H1 (cell line): ENCODE measurements at places on chromosomes 6 and 20. TPM values are rescaled to one million over a fixed set of nuclear protein-coding genes. Genes with fewer than 3 reads are reported as not detected.
A peak's percentile ranks its signal among the peaks of the same experiment; 100 is the strongest.

Gene DACT2
- total RNA-seq, result 3.1 and 3.9 TPM in 2 replicates

Gene DZANK1
- total RNA-seq, result 9.7 and 9.9 TPM in 2 replicates

DNA sequence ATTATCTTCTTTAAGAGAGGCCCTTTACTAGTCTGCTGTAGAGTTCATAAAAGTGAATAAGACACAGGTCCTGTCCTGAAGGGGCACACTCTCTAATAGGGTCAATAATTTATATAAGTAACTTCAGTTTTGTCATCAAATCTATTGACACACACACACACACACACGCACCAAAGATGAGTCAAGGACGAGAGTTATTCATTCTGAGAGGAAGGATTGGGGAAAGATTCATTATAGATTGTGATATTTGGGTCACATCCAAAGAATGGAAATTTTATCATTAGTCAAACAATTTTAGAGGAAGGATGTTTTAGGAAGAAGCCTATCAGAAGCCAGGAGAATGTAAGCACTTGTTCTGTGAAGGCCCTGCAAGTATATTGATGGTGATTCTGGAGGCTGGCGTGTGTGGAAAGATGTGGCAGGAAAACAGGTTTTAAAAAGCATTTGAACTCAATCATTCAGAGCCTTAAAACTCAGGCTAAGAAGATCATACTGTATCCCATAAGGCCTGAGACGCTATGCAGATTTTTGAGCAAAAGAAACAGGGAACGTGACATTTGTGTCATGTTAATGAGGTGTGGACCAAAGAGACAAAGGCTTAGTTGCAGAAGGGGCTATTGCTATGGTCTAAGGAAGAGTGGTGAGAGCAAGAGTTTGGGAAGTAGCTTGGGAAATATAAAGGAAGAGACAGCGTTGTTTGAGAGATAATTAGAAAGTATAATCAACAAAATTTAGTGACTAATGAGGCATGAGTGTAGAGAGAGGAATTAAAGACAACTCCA lies 161.4 kb upstream of the PREP start:
- H3K4me1 ChIP-seq, result peaks cover 2% of the 10 kb centered on the region; the same call in 1 of the 2 replicates
- H3K36me3 ChIP-seq, result no peaks in the 10 kb centered on the region
- H3K4me3 ChIP-seq, result no peak overlapping the region
- H3K27ac ChIP-seq, result no peak overlapping the region

DNA sequence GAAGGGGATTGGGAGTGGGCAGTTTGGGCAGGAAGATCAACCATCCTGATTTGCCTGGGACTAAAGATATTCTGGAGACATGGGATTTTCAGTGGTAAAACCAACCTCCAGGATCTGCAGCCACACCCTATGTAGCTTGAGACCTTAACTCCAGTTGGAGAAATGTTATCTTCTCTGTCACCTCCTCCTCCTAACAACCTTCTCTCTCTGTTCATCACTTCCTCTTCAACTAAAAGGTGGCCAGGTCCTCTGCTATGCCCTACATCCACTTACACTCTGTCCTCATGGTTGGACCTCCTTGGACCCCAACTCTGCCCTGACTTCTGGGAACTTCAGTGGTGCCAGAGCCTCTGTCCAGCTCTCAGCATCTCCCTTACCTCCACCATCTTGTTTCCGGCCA lies 42.0 kb upstream of the SLC9A8 start:
- no peaks in the 10 kb centered on the region for H3K27me3 ChIP-seq
- no peak overlapping the region for H3K27ac ChIP-seq
- peaks cover 18% of the 10 kb centered on the region for H3K4me1 ChIP-seq

Gene RAET1E
- not detected in 2 replicates for total RNA-seq

DNA sequence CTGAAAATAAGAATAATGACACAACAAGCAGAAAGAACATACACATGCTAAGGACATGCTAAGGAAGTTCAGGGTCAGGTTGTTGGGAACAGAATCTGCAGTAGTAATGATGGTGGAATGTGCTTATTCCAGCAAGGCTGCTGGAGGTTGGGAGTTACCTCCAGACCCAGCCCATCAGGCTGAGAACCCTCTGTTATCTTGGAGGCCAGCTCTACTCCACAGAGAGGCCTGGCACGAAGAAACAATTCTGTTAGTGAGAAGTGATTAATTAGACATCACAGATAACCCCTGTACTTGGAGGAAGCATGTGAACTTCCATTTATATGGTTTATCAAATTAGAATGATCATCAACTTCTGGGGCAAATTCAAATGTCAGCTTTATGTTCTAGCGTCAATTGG lies 22.1 kb upstream of the ARHGAP18 start:
- no peak overlapping the region for H3K27ac ChIP-seq
- H3K36me3 ChIP-seq, result no peaks in the 10 kb centered on the region
- no peaks in the 10 kb centered on the region for H3K4me1 ChIP-seq
- no peaks in the 10 kb centered on the region for H3K27me3 ChIP-seq
- no peak for DNase-seq

GRCh38 chr6:47234266-47234933 lies 75.3 kb downstream of the TNFRSF21 start:
- DNase-seq, result no peak
- H3K27me3 ChIP-seq, result no peaks in the 10 kb centered on the region
- H3K4me3 ChIP-seq, result no peak overlapping the region
- no peak overlapping the region for H3K27ac ChIP-seq

- no peak overlapping the region for H3K27ac ChIP-seq
- H3K4me1 ChIP-seq, result peaks cover 6% of the 10 kb centered on the region; the same call in 1 of the 2 replicates
- H3K36me3 ChIP-seq, result no peaks in the 10 kb centered on the region
- no peaks in the 10 kb centered on the region for H3K27me3 ChIP-seq
Observed at GRCh38 chr6:34559651-34560365, 3.7 kb upstream of the SPDEF start.

Gene EEF1A2
- total RNA-seq, result 25.8 and 27.9 TPM in 2 replicates

- no peaks in the 10 kb centered on the region for H3K27me3 ChIP-seq
- H3K27ac ChIP-seq, result no peak overlapping the region
- DNase-seq, result no peak
- H3K36me3 ChIP-seq, result no peaks in the 10 kb centered on the region
- H3K4me3 ChIP-seq, result no peak overlapping the region
- H3K4me1 ChIP-seq, result peaks cover 7% of the 10 kb centered on the region
Observed at GRCh38 chr20:19992996-19993908, 23.9 kb upstream of the NAA20 start.

DNA sequence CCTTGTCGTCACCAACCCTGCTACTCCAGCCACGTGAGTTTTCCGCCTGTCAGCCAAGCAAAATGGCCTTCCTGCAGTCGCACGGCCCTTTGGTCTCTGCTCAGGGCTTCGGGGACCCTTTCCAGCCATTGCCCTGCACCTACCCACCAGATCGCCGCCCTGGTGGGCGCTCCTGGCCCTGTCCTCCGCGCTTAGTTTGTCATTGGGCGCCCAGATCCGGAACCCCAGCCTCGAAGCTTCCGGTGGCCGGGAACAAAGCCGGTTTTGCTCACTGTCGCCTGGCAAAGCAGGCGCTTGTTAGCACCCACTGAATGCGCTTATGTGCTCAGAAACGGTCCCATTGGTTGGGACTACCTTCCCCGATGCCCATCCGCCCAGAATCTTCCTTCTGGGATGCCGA lies 536 bp downstream of the ZFP57 start:
- peak; percentile 55 for DNase-seq
- H3K4me1 ChIP-seq, result no peaks in the 10 kb centered on the region; the same call in 1 of the 2 replicates
- H3K27ac ChIP-seq, result no peak overlapping the region
- no peaks in the 10 kb centered on the region for H3K27me3 ChIP-seq
- no peaks in the 10 kb centered on the region for H3K36me3 ChIP-seq

- no peak overlapping the region for H3K4me3 ChIP-seq
- H3K4me1 ChIP-seq, result no peaks in the 10 kb centered on the region
- no peaks in the 10 kb centered on the region for H3K36me3 ChIP-seq
- H3K27ac ChIP-seq, result no peak overlapping the region
- H3K27me3 ChIP-seq, result no peaks in the 10 kb centered on the region
- DNase-seq, result no peak
Observed at GRCh38 chr6:11586536-11586935, 49.0 kb downstream of the TMEM170B start.

GRCh38 chr6:62942000-62942399 lies 269.3 kb upstream of the FKBP1C start:
- no peaks in the 10 kb centered on the region for H3K27me3 ChIP-seq
- no peaks in the 10 kb centered on the region for H3K36me3 ChIP-seq
- DNase-seq, result no peak
- no peaks in the 10 kb centered on the region for H3K4me1 ChIP-seq
- H3K27ac ChIP-seq, result no peak overlapping the region

DNA sequence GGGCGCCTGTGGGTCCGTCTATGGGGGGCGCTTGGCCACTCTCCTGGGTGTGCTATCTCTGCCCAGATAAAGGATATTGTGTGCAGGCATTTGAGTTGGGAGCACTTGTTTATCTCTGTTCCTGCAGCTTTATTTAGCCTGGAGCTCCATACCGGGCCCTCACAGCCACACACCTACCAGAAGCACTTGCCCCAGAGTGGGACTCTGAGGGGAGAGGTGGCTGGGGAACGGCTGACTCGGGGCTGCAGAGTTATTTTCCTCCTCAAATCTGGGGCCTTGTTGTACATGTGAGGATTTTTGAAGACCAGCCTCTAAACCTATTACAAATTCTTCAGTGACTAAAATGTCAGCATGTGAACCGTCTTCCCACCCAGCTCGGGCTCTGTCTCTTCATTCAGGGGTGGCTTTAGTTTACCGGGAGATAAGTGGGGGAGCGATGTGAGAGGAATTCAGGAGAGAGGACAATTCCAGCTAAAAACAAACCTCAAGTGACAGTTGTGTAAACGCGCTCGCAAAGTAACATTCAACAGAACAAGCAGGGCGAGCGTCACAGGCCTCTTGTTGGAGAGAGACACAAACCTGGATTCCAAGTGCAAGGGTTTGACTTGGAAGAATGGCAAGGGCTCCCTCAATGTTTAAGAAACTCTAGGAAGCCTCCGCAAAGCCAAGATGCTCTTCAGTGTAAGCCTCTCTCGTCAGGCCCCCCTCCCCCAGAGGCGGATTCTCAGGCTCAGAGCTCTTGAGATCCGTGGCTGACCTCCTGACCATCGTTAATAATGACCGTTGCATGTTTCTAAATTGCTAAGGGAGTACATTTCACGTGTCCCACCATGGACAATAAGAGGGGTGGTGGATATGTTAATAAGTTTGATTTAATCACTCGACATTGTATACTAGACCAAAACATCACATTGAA lies 548.9 kb downstream of the QKI start:
- DNase-seq, result no peak
- no peak overlapping the region for H3K4me3 ChIP-seq
- H3K27me3 ChIP-seq, result no peaks in the 10 kb centered on the region
- no peaks in the 10 kb centered on the region for H3K36me3 ChIP-seq
- H3K4me1 ChIP-seq, result peaks cover 2% of the 10 kb centered on the region; the same call in 1 of the 2 replicates

DNA sequence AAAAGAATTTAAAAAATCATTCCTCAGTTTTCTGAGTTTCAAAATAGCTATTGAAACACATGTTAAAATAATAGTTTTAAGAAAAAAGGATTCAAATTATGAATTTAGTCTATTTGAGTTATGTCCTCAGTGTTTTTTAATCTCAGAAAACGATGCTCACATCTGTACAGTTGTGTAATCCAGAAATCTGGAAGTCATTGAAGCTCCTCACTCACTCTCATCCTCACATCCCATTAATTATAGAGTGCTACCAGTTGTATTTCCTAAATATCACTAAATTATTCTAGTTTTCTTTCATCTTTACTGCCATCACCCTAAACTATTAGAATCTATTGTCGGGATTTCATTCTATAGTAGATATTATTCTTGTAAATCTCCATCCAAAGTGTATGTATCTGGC lies 234.7 kb upstream of the RIMS1 start:
- H3K36me3 ChIP-seq, result no peaks in the 10 kb centered on the region
- no peak for DNase-seq
- H3K4me3 ChIP-seq, result no peak overlapping the region

- DNase-seq, result no peak
- no peak overlapping the region for H3K27ac ChIP-seq
- H3K4me1 ChIP-seq, result no peaks in the 10 kb centered on the region
- H3K36me3 ChIP-seq, result no peaks in the 10 kb centered on the region
- H3K27me3 ChIP-seq, result no peaks in the 10 kb centered on the region
Observed at GRCh38 chr20:49397525-49397924, 84.9 kb downstream of the KCNB1 start.

DNA sequence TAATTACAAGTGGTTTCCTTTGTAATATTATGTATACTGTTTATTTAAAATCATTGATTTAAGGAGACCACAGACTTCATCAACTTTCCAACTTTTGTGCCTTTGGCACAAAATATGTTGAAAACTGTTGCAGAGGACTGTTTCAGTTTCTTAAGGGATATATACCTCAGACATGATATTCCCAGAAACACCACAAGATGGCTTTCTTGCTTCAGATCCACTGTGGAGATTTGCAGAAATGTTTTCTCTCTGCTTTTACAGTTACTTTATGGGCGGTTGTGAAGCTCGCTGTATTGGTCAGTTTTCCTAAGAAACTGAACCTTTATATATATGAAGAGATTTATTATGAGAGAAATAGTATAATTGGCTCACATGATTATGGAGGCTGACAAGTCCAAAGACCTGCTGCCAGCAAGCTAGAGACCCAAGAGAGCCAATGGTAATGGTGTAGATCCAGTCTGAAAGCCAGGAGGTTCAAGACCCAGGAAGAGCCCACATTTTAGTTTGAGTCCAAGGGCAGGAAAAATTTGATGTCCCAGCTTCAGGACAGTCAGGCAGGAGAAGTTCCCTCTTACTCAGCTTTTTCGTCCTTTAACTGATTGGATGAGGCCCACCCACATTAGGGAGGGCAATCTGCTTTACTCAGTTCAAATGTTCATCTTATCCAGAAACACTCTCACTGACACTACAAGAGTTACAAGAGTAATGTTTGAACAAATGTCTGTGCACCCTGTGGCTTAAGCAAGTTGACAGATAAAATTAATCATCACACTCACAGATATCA lies 12.8 kb downstream of the ME1 start:
- H3K27ac ChIP-seq, result no peak overlapping the region
- H3K4me3 ChIP-seq, result no peak overlapping the region
- no peaks in the 10 kb centered on the region for H3K36me3 ChIP-seq
- DNase-seq, result no peak
- H3K4me1 ChIP-seq, result no peaks in the 10 kb centered on the region

- H3K4me1 ChIP-seq, result no peaks in the 10 kb centered on the region; the same call in 1 of the 2 replicates
- H3K36me3 ChIP-seq, result no peaks in the 10 kb centered on the region
- no peaks in the 10 kb centered on the region for H3K27me3 ChIP-seq
- H3K27ac ChIP-seq, result peak overlapping the region; percentile 81
Observed at GRCh38 chr6:27814665-27815424, 97.4 kb downstream of the OR2B2 start.

- DNase-seq, result no peak
- no peaks in the 10 kb centered on the region for H3K4me1 ChIP-seq
- no peaks in the 10 kb centered on the region for H3K36me3 ChIP-seq
Observed at GRCh38 chr6:16991981-16992629, 109.7 kb upstream of the STMND1 start.

- no peaks in the 10 kb centered on the region for H3K36me3 ChIP-seq
- no peak overlapping the region for H3K27ac ChIP-seq
- no peaks in the 10 kb centered on the region for H3K27me3 ChIP-seq
- no peak for DNase-seq
- H3K4me3 ChIP-seq, result no peak overlapping the region
Observed at GRCh38 chr6:155351273-155352129, 37.2 kb upstream of the TFB1M start.
